ENCODE measurements at places on chromosomes 1 and 21. TPM values are rescaled to one million over a fixed set of nuclear protein-coding genes. Genes with fewer than 3 reads are reported as not detected.

RUNX3 gene
- 180 TPM for total RNA-seq

CHIT1 gene
- 0.74 TPM for total RNA-seq

CEP85 gene
- 33.7 TPM for total RNA-seq

LIPI gene
- not detected for total RNA-seq

RIMS3 gene
- 3.0 TPM for total RNA-seq

LRRIQ3 gene
- 1.1 TPM for total RNA-seq

RSPH1 gene
- total RNA-seq: not detected

SELENOF gene
- total RNA-seq: 115 TPM

TPTE gene
- total RNA-seq: not detected

GSTM3 gene
- total RNA-seq: 42.0 TPM

CRNN gene
- not detected for total RNA-seq

E2F2 gene
- total RNA-seq: 25.3 TPM

RGL1 gene
- 1.3 TPM for total RNA-seq

IFNGR2 gene
- total RNA-seq: 9.8 TPM

HFM1 gene
- not detected for total RNA-seq

LRRN2 gene
- total RNA-seq: not detected

PARS2 gene
- total RNA-seq: 6.7 TPM

SPRR2G gene
- not detected for total RNA-seq

GRCh38 chr1:193417945-193418744 lies 231.7 kb upstream of the B3GALT2 start:
- DNase-seq: no peak

GRCh38 chr21:43864962-43865539 lies at the start of gene AGPAT3:
AGPAT3 (plus strand) TSS chr21:43865223; CDS start chr21:43959682, 94,459 bp downstream.
- peak; percentile 30 for DNase-seq

DNA sequence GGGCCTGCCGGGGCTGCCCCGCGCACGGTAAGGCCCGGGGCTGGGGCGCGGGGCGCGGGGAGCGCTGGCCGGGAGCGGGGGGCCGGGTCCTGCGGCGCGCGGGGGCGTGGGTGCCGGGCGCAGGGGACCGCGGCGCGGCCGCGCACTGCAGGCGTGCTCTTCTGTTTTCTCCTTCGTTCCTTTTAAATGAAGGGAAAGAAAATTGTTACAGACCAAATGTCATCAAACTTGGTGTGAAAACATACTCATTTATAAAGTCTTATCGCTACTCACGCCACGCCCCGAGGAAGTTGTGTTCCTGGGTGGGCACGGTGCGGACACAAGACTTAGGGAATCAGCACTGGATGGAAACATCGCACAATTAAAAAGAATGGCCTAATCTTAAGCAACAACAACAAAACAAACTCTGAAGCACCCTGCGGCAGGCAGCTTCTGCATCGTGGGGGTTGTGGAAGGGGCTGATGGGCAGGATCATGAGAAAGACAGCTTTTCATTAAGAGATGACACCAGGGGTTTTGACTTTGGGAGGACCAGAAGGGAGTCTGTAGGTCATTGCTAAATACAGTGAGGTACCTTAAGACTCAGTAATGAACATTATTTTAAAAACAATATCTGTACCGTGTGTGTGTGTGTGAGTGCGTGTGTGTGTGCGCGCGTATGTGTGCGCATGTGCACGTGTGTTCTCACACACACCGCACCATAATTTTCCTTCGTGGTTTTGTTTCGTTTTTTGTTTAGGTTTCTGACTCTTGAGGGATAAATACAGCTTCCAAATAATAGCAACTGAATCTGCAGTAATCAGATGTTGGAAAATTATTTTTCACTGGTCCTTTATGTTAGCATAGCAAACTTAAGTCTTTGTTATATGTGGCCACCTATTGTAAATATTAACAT lies 548 bp downstream of the B3GALT5 start:
- no peak for DNase-seq

DNA sequence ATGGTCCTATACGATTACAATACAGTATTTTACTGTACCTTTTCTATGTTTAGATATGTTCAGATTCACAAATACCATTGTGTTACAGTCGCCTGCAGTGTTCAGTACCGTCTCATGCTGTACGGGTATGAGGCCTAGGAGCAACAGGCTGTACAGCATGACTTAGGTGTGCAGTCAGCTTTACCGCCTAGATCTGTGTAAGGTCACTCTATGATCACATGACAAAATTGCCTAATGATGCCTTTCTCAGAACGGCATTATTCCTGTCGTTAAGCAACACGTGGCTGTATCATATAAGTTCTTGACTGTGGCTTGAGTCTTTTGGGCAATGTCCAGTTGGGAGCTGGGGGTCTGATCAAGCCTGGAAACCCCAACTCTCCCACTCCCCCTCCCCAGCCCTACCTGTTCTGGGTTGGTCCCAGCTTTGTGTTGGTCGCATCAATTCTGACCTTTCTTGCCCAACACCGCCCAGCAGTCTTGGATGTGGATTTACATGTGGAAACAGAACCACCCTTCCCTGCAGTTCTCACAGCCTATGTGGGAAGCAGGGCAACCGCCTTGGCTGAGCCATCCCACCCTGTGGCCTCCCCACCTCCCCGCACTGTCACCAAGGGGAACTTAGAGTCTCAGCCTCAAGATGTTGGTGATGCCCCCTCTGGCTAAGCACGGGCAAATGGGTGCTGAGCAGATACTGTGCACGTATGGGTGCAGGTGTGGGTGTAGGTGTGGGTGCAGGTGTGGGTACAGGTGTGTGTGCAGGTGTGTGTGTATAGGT lies 80.2 kb upstream of the ACTL8 start:
- DNase-seq: no peak

- no peak for DNase-seq
Observed at GRCh38 chr1:38018864-38019343, 6.4 kb downstream of the UTP11 start.

- DNase-seq: no peak
Observed at GRCh38 chr1:84363622-84364021, 34.7 kb upstream of the DNASE2B start.

GRCh38 chr1:44743211-44743610 lies 3.6 kb downstream of the KIF2C start:
- DNase-seq: no peak

DNA sequence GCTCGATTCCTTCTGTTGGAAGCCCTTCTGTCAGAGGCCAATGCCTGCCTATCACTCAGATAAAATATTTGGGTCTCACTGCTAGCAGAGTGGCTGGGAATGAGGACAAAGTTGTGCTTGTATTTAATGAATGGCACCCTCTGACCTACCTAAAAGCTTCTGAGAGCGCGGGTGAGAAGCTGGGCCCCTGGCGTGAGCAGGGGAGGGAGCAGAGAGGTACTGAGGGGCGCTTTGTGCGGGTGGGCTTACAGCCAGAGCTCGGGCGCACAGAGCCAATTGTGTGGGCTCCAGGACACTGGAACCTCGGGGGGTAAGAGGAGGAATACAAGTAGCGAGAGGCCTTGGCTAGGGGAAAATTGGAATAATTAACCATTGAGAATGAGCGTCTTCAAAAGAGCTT lies 32.3 kb downstream of the PCAT6 start:
- no peak for DNase-seq

- DNase-seq: no peak
Observed at GRCh38 chr1:200345520-200345919, 64.3 kb downstream of the ZNF281 start.

DNA sequence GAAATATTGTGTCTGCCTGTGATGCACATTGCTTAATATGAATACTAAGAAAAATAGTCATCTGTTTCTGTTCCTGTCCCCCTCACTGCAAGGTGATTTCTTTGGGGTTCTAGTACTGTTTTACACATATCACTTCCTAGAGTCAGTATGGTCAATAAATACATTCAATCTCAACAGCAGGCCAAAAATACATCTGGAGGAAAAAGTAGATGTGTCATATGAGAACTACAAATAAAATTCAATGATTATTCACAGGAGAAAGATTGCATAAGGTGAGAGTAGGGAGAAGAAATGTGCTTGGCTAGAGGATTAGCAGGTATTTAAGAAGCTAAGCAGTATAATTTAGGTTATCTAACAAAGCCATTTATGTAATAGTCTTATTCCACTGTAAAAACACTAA lies 45.3 kb upstream of the SAMSN1 start:
- no peak for DNase-seq

- DNase-seq: no peak
Observed at GRCh38 chr1:94416901-94417727, 1.1 kb upstream of the ABCD3 start.

- no peak for DNase-seq
Observed at GRCh38 chr1:1211541-1212441, 2.2 kb downstream of the TNFRSF4 start.

GRCh38 chr1:21693732-21694131 lies 24.6 kb upstream of the RAP1GAP start:
- no peak for DNase-seq

DNA sequence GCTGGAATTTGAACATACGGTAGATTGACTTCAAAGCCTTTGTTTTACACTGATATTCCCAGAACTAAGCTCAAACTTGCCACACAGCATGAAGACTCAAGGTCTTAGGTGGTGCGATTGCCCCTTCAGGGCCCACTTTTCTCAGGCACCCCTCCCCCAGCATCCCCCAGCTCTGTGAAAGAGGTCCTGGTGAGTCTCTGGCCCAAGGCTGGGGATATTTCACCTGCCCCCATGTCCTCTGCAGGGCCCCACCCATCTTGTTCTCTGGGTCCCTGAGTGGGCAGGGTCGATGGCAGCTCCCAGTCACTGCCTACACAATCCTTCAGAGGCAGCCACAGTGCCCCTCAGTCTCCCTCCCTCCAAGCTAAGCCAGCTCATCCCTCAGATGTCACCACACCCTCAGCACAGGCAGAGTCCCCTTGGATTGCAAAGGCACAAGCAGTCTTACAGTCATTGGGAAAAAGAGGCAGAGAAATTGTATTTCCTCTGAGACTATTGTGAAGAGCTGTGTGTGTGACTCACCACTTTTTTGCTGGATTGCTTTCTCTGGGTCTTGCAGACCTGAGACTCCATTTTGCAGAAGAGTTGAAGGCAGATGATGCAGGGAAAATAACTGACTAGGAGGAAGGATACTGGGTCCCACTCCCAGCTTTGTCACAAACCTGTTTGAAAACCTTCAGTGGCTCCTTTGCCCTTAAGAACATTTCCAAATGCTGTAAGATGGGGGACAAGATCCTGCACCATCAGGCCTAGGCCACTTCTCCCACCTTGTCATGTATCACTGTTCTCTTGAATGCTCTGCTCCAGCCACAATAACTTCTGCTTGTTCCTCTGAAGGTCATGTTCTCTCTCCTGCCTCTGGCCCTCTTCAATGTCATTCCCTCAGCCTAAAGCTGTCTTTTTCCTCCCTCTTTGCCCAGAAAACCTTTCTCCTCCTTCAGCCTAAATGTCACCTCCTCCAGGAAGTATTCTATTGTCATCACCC lies 119.1 kb upstream of the GRIK3 start:
- DNase-seq: no peak

- DNase-seq: no peak
Observed at GRCh38 chr1:160811147-160811546, 15.2 kb downstream of the LY9 start.

- DNase-seq: no peak
Observed at GRCh38 chr1:86324130-86324822, 71.8 kb downstream of the ODF2L start.

- DNase-seq: no peak
Observed at GRCh38 chr1:32928285-32928684, 27.1 kb upstream of the TMEM54 start.

GRCh38 chr1:241325456-241325855 lies 31.5 kb downstream of the RGS7 start:
- DNase-seq: no peak

Measured in activated CD8-positive, alpha-beta T cell treated with anti-CD3 and anti-CD28 coated beads for 36 hours (primary cell).